ENCODE measurements at places on chromosomes 4 and X.

DNA sequence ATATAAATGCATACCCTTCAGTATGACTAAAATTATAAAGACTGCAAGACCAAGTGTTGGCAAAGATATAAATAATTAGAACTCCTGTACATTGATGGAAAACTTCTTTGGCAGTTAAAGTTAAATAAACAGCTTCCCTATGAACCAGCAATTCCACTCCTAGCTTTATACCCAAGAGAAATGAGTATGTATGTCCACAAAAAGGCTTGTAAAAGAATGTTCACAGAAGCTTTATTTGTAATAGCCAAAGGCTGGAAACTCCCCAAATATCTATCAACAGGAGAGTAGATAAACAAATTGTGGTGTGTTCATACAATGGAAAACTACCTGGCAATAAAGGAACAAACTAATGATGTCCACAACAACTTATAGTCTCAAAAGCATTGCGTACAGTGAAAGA, 184.8 kb downstream of the AMELX start:
- no peak for DNase-seq

DNA sequence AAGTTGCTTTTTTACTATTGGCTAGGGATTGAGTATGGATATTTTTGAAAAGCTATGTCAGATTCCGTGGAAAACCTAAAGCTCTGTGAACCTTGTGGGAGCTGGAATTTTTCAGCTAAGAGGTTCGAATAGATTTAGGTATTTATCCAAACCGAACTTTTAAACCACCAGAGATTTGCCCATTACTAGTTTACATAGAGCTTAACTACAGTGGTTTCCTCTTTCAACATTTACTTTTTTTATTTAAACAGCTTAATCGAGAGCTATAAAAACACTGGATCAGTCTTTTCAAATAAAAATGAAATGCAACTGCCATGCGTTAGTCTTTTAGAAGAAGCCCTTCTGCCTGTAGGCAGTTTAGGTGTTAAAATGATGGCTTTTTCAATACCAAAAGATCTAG, 377.0 kb downstream of the RPA4 start:
- DNase-seq = no peak

DNA sequence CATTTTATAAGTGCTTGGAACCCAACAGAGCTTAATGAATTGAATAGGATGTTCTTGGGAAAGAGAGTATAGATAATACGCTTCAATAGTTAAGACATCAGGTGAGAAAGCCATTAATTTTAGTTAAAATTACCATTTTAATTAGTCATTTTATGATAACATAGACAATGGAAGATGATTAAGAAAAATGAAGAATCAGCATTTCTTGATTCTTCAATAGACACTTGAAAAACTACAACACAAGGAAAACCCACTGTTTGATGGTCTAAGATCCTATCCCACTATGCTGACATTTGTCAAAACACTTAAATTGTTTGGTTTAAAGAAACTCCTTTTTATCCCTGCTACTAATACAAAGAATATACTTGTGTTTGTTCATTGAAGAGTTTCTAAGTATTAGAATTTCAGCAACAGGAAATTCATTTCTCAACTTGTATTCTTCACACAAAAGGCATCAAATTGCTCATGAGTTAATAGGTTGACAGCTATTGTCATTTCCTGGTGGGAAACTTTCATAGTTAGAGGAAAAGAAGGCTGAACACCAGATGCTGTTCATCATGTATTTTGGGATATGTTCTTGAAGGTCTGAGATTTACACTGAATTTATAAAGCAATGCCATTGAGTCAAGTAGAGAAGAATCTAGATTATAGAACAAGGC, 9.6 kb upstream of the CXCL2 start:
- no peak for DNase-seq

DNA sequence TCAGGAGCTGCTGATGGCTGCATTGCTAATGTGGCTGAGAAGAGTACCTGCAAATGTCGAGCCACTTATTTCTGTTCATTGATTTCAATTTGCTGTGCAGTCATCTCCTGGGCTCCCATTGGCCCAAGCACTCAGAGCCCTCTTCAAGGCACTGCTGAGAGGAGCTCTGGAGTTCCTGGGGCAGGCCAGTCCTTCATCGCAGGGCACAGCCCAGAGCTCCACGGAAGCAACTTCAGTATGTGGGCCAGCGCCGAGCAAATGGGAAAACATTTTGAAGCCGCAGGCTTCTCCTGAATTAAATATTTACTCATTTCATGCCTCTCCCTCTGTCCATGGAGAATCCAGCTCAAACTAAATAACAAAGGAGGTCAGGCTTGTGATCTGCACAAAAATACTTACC, 383.3 kb downstream of the BCOR start:
- DNase-seq = no peak

GRCh38 chrX:29348288-29348687, 761.0 kb downstream of the IL1RAPL1 start:
- no peak for DNase-seq

Measured in ELF-1 (cell line).